ENCODE measurements at places on chromosomes 5 and 9.
A peak's percentile ranks its signal among the peaks of the same experiment; 100 is the strongest.

GRCh38 chr5:7927466-7928375 is 58.8 kb downstream of the MTRR start:
- no peak for DNase-seq

DNA sequence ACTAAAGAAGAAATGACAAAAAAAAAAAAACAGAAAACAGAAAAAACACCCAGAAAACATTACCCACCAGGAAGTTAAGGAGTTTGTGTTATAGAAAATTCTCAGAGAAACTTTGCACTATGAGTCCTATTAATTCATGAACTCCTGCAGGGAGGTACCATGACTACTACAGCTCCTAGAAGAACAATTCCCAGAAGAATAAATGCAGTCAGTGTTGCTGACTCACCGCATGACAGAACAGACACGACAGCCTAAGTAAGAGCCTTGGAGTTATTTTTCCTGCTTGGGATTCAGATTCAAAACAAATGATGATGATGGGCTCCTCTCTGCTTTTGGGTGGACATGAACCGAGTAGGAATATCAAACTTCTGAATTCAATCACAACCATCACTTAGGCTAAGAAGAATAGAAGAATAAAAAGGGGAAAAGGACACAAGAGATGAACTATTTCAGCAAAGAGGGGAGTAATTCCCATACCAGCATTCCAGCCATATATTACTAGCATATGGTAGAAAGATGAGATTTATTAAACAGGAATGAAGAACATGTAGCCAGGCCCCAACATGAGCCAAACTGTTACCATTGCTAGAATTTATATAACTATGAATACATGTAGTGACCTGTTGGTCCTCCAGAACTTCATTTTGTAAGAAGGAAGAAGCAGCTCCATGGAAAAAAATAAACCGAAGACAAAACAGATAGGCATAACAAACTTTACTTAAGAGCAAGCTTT is 209.6 kb upstream of the PDE4D start:
- no peak for DNase-seq

GRCh38 chr5:115369430-115370144 is 73.1 kb upstream of the CCDC112 start:
- DNase-seq: no peak

GRCh38 chr5:169795338-169795737 is 158.3 kb downstream of the DOCK2 start:
- no peak for DNase-seq

GRCh38 chr5:54329731-54330709 is 19.6 kb upstream of the ARL15 start:
- DNase-seq: no peak

DNA sequence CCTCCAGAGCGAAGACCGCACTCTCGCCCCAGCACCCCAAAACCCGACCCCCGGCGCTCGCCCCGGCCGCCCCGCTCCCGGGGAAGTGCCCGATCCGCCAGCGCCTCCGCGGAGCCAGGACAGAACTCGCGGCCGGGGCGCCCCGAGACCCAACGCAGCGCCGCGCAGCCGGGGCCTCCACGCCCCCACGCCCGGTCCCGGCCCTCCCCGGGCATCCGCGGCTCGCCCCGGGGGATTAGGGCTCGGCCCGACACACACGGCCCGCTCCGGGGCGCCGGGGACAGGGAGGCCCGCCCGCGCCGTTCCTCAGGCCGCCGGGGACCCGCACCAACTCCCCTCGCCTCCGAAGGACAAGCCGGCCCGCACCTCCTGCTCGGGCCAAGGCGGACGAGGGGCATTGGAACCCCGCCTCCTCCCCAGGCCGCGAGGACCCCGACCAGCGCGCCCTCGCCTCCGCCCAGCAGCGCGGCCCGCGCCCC is 544 bp downstream of the FNBP1 start:
- DNase-seq: peak; percentile 45

GRCh38 chr5:174246743-174247142 is 201.2 kb downstream of the NSG2 start:
- no peak for DNase-seq
